Stimulated activated CD4-positive, alpha-beta T cell treated with anti-CD3 and anti-CD28 coated beads, Interleukin-2, amount 100 ng/mL, for 24 hours (primary cell): ENCODE measurements at places on chromosomes 6 and 20.

GRCh38 chr6:161804838-161805237 lies 531.0 kb upstream of the AGPAT4 start:
- DNase-seq: no peak

GRCh38 chr6:26366504-26366903 lies 1.5 kb downstream of the BTN3A2 start:
- no peak for DNase-seq

- peak; percentile 71 for DNase-seq
Measured at GRCh38 chr6:27472182-27472616, 706 bp downstream of the ZNF184 start.

DNA sequence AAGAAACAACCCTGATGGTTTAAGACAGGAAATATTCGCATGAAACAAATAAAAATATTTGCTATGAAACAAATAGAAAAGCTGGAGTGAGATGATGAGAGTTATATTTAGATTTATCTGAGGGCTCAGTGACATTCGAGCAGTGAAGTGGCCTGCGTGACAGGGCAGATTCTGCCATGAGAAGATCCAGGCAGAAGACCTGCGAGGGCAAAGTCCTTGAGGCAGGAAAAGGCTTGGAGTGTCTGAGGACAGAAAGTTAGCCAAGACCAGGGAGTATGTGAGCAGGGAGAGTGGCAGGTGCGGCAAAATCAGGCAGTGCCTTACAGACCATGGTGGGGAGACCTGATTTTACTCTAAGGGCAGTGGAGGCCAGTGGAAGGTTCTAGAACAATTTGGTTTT lies 66.9 kb upstream of the RIN2 start:
- no peak for DNase-seq

GRCh38 chr20:41380551-41381193 lies 14.1 kb upstream of the EMILIN3 start:
- DNase-seq: no peak

DNA sequence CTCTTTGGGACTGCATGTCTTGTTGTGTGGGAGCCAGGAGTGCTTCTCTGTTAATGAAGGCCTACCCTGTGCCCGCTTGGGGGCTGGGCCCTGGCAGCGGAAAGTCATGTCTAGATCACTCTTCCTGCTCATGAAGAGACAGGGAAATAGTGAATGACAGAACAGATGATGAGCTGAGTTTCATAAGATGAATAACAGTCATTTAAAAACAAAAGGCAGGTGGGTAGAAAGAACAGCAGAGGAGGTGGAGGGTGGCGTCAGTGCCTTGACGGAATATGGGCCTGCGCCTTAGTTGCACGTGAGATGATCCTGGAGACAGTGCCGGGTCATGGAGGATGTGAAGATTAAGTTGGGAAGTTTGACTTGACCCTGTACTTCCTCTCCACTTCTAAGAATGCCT lies 85.5 kb downstream of the ARID1B start:
- peak; percentile 52 for DNase-seq

DNA sequence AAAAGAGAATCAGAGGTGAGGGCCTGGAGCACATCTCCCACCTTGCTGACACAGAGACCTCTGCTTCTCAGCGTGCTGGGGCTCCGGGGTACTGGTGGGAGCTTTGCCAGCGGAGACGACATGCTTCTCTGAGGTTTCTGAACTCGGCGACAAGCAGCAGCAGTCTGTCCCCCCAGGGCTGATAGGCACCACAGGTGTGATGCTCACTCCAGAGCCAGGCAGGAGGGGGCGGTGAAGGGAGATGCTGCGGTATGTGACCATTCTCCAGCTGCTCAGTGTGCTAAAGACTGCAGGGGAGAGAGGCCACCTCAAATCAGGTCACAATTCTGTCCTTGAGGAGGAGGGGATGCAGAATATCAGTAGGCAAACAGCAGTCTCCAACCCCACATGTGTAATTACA lies 219.9 kb downstream of the ALDH8A1 start:
- DNase-seq: no peak

- no peak for DNase-seq
Measured at GRCh38 chr6:47300417-47300816, 9.3 kb downstream of the TNFRSF21 start.

DNA sequence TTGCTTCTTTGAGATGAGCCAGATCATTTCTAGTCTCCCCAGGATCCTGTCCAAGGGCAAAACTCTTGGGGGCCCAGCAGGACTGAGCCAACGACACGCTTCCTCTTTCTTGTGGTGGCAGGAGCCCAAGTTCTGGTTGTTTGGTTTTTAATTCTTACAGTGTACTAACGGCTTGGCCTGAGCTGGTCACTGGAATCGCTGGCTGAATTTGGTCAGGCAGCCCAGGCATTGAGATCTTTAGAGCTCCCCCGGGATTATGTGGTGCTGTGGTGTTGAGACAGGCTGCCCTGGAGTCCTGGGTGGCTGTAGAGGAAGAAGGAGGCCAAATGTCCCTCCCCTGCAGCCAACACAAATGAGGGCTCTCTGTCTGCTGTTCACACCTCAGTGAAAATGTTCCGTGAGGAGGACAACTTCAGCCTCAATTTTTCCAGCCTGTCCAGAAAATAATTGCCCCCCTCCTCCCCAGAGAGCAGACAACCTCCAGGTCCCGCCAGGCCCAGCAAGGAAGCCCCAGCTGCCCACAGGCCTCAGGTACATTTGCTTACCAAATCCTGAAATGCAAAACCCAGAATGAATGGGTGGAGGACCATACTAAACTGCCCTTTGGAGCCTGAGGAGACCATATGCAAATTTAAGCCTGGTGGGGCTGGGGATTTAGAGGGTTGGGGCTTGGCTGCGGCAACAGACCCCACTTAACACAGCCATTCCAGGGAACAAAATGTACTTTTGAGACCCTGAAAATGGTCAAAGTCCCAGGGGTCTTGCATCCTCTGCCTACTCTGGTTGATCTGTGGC lies 23.6 kb downstream of the BNIP5 start:
- no peak for DNase-seq

GRCh38 chr6:159919800-159920199 lies 29.0 kb downstream of the MAS1 start:
- DNase-seq: no peak

DNA sequence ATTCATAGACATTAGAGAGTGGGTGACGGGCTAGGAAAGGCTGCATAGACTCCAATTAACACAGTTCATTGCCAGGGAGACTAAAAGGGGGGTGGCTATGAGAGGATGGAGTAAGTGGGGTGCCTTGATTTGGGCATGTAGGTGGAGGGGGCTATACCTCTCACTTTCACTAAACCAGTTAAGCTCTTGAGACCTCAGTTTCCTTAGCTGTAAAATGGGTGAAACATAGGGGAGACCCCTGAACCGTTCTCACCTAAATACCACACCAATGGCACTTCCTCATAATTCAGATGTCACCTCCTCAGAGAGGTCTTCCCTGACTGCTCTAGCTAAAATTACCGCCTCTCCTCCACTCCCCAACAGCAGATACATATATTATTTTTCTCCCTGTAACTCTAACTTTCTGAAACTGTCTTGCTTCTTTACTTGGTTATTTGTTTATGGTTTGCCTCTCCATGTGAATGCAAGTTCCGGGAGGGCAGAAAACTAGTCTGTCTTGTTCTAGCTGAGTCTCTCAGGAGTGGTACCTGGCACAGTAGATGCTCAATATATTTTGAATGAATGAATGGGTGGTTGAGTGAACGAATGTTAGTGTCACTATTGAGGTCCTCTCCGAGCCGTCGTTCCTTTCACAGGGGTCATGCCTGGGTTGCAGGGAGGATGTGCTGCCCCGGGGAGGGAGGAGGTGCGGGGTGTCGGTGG lies 615 bp upstream of the EYA2 start:
- no peak for DNase-seq
